ENCODE measurements at places on chromosomes 5 and 9.

GRCh38 chr9:18545636-18546360, 71.8 kb downstream of the ADAMTSL1 start:
- DNase-seq, result no peak

- DNase-seq, result no peak
Observed at GRCh38 chr5:107247427-107247826, 423.3 kb downstream of the EFNA5 start.

- no peak for DNase-seq
Observed at GRCh38 chr5:57082441-57083067, 91.3 kb upstream of the GPBP1 start.

DNA sequence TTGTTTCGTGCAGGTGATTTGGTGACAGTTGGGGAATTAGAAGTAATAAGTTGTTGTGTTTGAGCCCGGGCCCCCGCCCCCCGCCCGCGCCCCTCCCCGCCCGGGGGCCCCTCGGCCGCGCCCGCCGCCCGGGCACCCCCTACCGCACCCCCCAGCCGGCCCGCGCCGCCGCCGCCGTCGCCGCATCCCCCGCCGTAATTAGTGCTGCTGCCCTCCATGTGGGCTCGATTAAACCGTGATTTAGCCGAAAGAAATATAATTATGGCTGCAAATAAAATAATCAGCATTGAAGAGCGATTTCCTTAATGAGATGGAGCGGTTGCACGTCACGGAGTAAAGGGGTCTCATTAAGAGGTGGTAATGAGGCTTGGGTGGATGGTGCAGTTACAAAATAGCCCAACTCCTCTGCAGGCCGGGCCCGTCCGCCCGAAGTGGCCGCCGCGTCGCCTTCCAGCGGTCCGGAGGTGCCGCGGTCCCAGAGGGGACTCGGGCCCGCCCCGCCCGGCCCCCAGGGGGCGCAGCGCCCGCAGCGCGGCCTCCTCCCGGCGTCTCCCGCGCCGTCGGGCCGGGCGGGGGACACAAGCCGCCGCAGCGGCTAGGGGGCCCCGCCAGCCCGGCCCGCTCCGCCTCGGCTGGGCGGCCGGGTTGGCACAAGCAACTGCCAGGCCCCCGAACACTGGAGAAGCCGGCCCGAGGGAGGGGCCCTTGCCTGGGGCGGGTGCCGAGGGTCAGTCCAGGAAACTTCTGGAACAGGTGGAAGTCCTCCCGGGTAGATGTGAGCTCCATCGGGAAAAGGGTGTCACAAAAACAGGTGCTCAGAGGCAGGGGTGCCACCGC, 6.9 kb upstream of the OTP start:
- no peak for DNase-seq

GRCh38 chr9:71608021-71608420, 160.3 kb downstream of the CEMIP2 start:
- no peak for DNase-seq

GRCh38 chr9:13478639-13479038, 199.1 kb upstream of the MPDZ start:
- no peak for DNase-seq

GRCh38 chr5:173719731-173720082, 103.3 kb upstream of the BOD1 start:
- no peak for DNase-seq

- no peak for DNase-seq
Observed at GRCh38 chr9:28528049-28528448, 954.8 kb upstream of the C9orf72 start.

DNA sequence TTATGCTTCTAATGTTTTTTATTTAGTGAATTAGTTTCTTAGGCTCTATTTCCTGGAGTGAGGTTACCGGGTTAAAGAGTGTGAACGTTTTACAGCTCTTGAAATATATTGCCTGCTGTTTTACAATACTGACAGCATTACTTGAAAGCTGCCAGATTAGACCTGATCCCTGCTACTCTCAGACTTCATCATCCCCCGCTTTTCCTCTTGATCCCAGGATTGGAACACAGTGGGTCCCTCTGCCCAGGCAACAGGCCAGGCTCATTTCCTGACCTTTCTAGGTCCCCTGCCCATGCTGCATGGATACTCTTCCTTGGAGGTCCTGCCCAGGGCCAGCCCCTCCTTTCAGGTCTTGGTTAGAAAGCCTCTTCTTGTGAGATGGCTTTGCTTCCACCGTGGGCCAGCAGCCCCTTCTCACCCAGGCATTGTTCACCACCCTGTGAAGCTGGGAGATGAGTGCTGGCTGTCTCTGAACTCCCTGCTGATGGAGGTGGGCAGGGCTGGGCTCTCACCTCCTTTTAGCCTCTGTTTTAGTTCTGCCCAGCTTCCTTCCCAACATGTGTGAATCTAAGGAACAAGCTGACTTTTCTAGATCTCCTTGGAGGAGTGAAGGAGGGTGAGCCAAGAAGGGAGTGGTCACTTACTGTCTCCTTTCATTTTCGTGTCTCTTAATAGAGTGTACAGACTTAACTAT, 15.5 kb upstream of the FAM120AOS start:
- DNase-seq, result no peak

DNA sequence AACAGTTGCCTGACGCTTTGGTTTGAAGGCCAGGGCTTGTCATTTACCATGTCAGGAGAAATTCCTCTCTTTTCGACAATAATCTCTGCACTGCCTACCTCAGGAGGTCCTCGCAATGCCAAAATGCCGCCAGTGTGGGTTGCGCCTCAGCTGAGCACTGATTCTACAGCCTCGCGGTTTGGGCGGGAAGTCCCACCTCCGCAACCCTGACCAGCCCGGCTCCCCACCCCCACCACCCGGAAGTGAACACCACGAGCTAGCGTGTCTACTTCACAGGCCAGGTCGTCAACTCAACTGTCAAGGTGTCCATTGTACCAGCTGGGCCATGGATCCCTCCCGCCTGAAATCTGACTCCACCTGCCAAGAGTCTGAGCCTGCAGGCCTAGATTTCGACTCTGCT, at the start of gene TPD52L3:
Gene TPD52L3 (plus strand): TSS at position 273 of the 400 bp plus-strand sequence. CDS start 221 bp downstream, outside the sequence.
- no peak for DNase-seq

GRCh38 chr9:87354147-87354546, 143.5 kb upstream of the DAPK1 start:
- no peak for DNase-seq

- no peak for DNase-seq
Observed at GRCh38 chr5:171366645-171367044, 21.0 kb upstream of the NPM1 start.

DNA sequence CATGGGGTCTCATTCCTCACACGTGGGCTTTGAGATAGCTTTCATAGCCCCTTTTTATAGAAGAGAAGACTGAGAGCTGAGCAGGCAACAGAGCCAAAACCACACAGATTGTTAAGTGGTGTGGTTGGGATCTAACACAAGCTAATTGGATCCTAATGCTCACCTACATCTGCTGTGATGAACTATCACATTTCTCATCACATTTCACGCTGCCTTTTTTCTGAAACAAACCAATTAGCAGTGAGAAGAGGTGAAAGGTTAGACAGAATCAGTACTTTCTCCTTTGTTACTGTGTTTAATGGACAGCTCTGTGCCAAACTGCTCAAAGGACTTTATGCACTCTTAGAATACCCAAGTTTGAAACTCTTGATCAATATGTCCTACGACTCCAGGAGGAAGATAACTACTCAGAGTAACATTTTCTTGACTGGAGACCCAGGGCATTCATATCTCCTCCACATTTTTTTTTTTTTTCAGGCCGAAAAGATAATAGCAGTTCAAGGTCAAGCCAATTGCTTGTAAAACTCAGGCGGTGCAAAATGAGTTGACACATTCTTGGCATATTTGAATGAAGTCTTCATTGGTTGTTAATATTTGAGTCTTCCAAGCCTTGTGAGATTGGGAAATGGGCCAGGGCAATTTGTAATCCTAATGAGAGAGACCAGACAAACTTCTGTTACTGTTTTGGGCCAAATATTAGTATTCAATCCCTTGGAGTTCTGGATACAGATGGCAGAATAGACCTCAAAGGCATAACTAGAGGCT, 138.4 kb downstream of the KCTD16 start:
- DNase-seq, result no peak

- DNase-seq, result no peak
Observed at GRCh38 chr9:95116002-95116807, 201.3 kb downstream of the FANCC start.

DNA sequence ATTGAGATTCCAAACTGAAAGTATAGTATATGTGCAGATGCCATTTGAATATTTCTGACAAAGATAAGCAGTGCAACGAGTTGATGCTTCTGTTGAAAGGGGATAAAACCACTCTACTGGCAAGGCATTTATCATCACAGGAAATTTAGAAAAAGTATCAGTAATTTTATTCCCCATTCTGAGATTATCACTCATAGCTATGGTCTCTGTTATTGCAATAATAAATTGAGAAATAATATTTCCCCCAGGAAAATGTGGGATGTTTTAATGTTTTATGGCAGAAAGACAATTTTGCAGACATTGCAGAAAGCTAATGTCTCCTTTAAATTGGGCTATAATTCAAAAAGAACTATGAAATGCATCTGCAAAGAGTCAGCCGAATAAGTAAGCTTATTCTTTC, 1612.7 kb upstream of the ACO1 start:
- DNase-seq, result no peak

- no peak for DNase-seq
Observed at GRCh38 chr5:41435276-41435675, 75.1 kb downstream of the PLCXD3 start.

DNA sequence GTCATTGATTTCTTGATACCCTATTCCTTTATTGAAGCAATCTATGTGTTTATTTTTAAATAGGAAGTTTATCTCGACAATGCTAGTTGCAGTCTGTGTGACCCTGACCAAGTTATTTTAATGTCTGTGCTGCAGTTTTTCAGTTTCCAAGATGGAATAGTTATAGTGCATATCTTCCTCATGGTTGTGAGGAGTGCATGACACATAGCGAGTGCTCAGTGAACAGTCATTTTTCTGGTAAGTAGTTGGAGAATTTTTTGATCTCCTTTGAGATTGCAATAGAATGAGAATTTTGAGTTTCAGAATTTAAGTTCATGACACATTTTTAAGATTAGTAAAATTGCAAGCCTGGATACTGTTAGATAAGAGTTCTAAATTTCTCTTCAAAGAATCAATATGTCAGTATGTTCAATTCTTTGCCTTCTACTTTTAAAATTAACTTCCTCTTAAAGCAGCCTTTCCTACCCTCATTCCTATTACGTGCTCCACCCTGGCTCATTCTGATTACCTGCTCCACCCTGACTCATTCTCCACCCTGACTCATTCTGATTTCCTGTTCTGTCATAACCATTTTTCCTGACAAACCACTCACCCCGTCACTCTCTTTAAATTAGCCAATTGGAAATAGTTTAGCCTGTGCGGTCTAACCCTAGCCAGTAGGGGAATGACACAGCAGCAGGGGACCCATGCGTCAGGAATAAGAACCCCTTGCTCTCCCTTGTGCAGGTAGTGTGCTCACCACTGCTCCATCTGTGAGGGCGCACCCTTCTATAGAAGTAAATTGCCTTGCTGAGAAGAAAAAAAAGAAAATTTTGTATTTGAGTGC, 30.7 kb downstream of the SPIN1 start:
- no peak for DNase-seq

DNA sequence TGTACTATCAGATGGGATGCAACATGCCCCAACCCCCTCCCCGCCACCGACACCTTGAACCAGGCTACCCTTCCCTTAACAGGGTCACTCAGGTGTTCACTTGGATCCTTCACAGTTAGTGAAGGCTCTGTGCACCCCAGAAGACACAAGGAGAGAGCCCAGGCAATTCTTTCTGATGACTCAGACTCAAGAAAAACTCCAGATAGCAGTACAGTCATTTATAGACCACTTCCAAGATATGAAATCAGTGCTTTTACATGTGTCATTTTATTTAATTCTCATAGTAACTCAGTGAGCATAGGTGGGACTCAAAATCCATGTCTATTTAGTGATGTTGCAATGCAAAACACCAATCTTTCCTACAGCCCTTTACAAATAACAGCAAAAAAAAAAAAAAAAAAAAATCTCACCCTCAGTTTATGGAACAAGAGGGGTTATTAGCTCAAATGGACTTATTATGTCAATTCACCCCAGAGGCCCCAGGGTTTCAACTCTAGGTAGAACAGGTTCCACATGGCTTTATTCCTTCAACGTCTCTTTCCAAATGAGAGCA, 71.9 kb downstream of the FOXD1 start:
- DNase-seq, result no peak

DNA sequence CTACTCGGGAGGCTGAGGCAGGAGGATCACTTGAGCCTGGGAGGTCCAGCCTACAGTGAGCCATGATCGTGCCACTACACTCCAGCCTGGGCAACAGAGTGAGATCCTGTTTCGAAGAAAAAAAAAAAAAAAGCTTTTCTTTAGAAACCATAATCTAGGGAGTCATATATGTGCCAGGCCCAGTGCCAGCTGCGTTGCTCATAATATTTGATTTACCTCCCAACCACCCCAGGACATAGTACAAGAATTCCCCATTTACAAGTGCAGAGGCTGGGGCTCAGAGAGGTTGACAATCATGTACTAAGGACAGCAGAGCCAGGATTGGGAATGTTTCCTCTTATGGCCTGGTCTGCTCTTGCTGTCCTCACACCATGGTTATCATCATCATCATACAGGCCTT, 25.1 kb upstream of the TRIM14 start:
- no peak for DNase-seq

DNA sequence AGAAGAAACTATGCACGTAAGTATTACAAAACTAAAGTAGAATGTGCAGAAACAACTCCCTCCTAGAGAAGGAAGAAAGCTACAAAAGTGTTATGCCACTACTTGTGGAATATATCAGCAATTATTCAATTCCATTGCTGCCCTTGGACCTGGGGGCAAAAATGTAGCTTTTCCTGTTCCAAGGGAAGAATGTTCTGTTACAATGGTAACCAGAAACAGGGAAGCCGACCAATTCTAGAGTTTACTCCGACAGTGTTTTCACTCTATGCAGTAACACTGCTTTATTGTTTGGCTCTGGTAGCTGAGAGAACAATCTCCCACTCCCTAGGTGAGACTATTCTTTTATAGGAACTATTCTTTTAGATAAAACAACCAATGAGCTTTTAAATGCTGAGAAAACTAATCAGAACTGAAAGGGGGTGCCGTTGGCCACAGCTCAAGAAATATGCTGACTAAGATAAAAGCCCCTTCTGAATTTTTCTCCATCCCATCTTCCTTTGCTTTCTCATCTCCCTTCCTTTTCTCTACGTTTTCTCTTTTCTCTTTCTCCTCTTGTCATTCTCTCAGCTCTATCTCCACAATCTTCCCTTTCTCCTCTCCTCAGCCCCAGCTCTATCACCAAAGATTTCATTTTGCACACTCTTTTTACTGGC, 54.1 kb downstream of the SLC1A3 start:
- no peak for DNase-seq

GRCh38 chr5:56631719-56632118, 183.6 kb upstream of the MAP3K1 start:
- DNase-seq, result no peak

- DNase-seq, result no peak
Observed at GRCh38 chr5:36740259-36740898, 134.0 kb downstream of the SLC1A3 start.
